K562 (cell line): ENCODE measurements at places on chromosomes 11 and 22.

DNA sequence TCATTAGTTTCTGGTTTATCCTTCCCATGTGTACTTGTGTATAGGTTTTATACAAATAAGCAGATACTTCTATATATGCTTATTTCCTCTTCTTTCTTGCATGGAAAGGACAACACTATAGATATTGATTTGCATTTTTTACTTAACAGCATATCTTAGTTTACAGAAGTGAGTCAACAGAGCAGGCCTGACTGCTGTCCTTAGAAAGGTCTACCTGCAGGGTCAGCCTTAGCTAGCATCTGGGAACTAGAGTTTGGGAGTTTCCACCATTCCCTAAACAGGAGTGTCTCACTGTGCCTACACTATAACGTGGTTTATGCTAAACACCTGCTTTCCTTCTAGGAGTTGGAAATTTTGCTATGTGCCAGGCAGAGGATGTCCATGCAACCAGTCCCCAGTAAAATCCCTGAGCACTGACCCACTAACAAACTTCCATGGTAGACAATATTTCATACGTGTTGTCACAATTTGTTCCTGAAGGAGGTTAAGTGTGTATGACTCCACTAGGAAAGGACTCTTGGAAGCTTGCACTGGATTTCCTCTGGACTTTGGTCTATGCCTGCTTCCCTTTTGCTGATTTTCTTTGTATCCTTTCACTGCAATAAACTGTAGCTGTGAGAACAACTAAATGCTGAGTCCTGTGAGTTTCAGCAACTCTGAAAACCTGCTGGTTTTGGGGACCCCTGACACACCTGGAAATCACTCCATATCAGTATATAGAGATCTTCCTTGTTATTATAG lies 17.7 kb downstream of the PRR14L start:
- DNase-seq = no peak

DNA sequence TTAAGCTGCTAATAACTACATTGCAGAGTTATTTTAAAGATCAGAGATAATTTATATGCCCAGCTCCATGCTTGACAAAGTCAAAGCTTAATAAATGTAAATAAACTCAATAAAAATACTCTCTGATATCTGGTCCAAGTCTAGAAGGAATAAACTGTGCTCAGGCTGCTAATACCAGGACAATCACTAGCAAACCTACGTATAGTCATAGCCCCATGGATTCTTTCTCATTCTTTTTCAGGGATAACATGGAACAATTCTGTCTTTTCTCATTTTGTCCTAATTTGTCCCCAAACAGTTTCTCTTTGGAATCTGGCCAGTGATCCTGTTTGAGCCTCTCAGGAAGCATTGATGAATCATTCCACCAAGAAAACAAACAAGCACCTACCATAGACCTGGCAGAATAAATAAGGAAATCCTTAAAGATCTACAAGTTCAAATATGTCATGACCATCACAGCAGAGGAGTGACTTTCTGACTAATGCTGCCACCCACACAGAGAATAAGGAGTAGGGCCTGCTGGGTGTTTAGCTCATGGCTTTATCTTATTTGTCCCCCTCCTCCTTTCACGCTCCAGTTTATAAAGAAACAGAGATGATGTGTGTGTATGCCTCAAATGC lies 14.1 kb upstream of the B3GNT6 start:
- DNase-seq = peak; percentile 54

- no peak for DNase-seq
These were observed 15.0 kb downstream of the HTR3A start for GRCh38 chr11:113989916-113990315.

GRCh38 chr11:100734743-100735527 lies 47.8 kb downstream of the ARHGAP42 start:
- no peak for DNase-seq

DNA sequence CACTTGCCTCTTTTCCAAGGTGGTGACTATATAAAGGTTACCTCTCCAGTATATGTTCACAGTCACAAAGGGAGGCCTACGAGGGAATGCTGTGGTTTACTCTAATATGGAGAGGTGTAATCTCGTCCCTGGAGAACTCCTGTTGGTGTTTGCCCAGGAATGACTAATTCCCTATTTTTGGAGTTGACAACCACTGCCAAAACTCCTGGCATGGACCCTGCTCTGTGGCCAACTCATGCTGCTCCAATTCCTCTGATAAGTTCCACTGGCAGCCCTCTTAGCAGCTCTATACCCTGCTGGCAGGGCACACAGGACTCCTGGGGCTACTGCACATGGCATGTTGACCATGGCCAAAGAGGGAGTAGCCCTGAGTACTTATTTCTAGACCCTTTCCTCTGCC lies 418.7 kb upstream of the ANO5 start:
- no peak for DNase-seq

GRCh38 chr11:33692541-33692940 lies 8.1 kb downstream of the C11orf91 start:
- no peak for DNase-seq

GRCh38 chr22:47570851-47571250 lies 808.4 kb downstream of the TBC1D22A start:
- DNase-seq = no peak

- no peak for DNase-seq
These were observed 15.8 kb downstream of the CCND1 start for GRCh38 chr11:69656536-69657455.

- DNase-seq = peak; percentile 1
These were observed 73.6 kb upstream of the NARS2 start for GRCh38 chr11:78647986-78648875.

DNA sequence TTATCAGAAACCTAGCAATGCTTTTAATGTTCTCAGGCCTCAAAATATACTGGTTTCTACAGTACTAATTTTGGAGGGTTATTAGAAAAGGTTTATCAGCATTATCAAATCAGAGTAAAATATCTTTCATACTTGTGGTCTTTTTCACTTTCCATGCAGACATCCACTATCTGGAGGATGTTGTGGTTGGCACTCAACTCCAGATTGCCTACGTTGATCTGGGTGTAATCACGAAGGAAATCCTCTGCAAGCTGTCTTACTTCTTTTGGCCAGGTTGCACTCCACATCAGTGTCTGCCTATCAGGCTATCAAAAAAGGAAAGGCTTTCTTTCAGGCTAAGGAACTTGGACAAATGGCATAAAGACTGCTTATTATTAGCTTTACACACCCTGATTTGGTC lies 11.6 kb downstream of the DDX17 start:
- no peak for DNase-seq

DNA sequence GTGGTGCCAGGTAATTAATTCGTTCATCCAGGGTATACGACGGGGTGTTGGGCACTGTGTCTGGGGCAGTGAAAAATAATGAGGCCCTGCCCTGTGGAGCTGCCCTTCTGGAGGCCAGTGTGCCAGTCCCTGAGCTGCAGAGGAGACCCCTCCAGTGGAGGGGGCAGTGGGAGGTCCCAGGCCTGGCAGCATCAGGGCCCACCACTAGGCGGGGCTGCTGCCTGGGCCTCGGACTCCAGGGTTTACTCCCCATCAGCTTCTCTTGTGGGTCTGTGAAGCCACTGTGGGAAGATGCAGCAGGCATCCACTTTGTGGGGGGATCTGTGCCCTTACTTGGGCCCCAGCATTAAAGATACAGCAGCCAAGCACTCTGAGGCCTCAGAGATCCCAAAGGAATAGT lies 17.4 kb upstream of the TMPRSS6 start:
- DNase-seq = peak; percentile 16

DNA sequence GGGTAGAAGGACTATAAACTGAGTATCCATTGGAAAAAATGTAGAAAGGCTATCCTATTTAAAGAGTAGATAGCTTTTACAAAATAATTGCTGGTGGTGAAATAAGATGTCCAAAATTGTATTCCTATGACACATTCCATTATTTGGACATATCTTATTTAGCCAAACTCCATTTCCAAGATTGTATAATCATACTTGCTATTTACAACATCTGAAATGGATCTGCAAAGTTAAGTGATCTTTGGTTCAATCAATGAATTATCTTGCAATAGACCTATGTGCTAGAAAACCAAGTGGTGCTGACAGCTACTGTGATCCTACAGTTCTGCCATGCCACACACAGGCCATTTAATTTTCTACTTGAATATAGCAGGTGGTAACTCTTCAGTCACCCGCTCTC lies 11.0 kb upstream of the BLID start:
- no peak for DNase-seq

GRCh38 chr11:69539416-69540117 lies 58.1 kb downstream of the LINC01488 start:
- DNase-seq = no peak

DNA sequence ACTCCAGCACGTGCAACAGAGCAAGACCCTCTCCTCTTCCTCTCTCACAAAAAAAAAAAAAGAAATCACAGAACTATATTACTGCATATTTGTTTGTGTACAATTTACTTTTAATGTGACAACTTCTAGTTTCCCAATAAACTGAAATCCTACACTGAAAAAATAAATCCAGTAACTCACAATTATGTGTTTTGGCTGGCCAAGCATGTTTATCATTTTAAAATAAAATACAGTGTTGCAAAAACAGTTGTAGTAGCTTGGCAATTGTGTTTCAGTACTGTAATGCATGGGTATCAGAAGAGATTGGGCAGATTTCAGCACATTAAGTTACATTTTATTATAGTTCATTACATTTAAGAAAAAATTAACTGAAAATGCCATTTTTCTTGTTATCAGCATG lies 344.9 kb downstream of the ETS1 start:
- DNase-seq = no peak

DNA sequence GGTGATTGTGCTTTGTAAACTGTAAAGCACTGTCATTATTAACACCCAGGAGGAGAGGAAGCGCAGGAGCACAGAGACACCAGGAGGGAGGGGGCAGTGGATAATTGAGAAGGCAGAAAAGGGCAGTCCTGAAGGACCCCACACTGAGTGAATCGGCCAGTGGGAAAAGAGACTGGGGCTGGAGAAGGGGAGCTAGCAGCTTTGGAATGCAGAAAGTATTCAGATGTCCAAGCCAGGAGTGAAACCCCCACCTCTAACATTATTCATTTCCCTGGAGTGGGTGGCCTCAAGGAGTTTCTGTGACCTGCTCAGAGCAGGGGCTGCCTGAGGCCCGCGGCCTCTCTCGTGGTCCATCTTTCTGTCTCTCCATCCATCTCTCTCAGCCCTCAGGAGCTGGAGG lies 38.0 kb upstream of the CDON start:
- DNase-seq = no peak

GRCh38 chr11:2554338-2555207 lies 109.8 kb downstream of the KCNQ1 start:
- DNase-seq = no peak

- DNase-seq = no peak
These were observed 12.6 kb downstream of the SULT4A1 start for GRCh38 chr22:43849731-43850130.

DNA sequence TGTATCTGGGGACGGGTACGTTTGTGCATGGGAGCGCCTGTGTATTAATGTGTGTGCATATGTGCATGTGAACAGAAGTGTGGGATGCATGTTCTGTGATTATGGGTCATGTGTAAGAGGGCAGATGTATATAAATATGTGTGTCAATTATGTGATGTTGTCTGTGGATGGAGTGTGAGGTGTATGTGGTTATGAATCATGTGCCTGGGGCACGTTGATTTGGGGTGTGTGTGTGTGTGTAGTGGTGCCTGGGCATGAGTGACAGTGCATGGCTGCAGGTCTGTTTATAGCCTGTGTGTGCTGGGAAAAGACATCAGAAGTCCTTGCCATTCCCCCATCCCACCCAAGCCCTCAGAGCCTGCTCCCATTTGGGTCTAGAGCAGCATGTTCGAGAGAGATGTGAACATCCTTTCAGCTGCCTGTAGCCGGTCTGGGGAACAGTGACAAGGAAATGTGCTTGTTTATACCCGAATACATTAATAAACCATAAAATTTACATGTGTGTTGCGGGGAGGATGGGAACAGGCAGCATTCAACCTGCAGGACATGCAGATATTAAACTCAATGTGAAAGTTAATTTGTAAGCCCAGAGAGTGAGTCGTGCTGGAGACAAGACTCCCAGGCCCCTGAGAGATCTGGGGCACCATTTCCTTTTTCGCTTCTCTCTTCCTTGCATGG lies 129.0 kb downstream of the NECTIN1 start:
- DNase-seq = no peak

GRCh38 chr22:20203552-20204201 lies 52.8 kb upstream of the CCDC188 start:
- DNase-seq = peak; percentile 59

DNA sequence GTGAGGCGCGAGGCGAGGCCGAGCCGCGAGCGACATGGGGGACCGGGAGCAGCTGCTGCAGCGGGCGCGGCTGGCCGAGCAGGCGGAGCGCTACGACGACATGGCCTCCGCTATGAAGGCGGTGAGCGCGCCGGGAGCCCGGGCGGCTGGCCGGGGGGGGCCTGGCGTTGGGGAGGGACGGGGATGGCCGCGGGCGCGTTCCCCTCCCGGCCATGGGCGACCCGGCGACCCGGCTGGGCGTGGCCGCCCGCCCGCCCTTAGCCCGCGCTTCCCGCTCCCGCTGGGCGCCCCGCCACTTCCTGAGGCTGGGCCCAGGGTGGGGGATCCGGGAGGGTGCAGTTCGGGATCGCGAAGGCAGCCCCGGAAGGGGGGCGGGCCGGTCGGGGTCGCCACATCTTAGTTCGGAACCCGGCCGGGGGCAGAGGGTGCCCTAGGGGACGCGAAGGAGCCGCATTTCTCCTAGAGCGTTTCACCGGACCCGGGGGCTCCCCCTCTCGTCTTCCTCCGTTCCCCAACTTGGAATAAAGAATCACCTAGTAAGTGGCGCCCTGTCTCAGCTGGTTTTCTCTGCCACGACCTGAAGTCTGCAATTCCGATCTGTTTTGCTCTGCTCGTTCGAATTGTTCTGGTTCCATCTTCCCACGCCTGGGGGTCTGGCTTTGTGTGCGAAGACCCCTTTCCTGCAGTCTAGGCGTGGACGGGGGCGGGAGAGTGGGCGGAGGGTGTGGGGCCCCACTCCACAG lies 536 bp downstream of the YWHAH start:
- DNase-seq = peak; percentile 68

GRCh38 chr11:33828604-33829429 lies 54.5 kb upstream of the FBXO3 start:
- DNase-seq = no peak

GRCh38 chr11:216081-216974 lies 8.8 kb downstream of the RIC8A start:
- no peak for DNase-seq

GRCh38 chr11:120236169-120237107 lies 3.5 kb upstream of the POU2F3 start:
- peak; percentile 25 for DNase-seq

DNA sequence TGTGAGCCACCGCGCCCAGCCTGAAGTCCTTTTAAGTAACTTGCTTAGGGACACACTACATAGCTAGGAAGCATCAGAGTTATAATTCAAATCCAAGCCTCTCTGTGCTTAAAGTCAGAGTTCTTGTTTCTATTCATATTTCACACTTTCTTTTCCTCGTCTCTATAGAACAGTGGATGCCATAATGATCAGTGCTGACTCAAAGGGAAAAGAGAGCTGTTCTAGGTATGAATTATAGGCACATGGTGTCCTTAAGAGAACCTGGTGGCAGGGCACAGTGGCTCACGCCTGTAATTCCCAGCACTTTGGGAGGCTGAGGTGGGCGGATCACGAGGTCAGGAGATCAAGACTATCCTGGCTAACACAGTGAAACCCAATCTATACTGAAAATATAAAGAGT lies 400.2 kb upstream of the DDI1 start:
- no peak for DNase-seq

- peak; percentile 27 for DNase-seq
These were observed 10.2 kb downstream of the C11orf96 start for GRCh38 chr11:43952401-43953342.

- peak; percentile 70 for DNase-seq
These were observed 32.2 kb upstream of the PTPRJ start for GRCh38 chr11:47948137-47948536.

- DNase-seq = no peak
These were observed 17.9 kb upstream of the SESN3 start for GRCh38 chr11:95248666-95249467.
